ENCODE measurements at places on chromosomes 5 and 9.

- no peak for DNase-seq
These were observed 18.5 kb upstream of the EXOC3 start for GRCh38 chr5:424301-425110.

DNA sequence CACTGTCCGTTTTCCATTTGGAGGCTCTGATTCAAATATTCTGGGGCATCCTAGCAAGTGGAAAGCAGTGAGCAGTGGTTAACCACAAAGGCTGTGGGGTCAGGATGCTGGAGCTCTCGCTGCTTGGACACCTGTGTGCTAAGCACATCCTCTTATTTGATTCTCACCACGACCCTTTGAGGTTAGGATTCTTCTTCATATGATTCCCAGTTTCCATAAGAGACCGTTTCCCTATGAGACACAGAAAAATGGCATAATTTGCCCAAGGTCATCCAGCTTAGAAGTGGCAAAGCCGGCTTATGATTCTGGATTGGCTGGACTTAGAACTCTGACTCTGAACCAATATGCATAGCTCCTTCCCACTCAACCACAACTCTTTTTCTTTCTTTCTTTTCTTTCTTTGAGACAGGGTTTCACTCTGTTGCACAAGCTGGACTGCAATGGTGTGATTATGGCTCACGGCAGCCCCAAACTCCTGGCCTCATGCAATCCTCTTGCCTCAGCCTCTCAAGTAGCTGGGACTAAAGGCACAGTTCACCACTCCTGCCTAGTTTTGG lies 207.7 kb downstream of the TTLL11 start:
- no peak for DNase-seq

GRCh38 chr9:133103183-133103986 lies 17.7 kb downstream of the RALGDS start:
- DNase-seq: no peak

GRCh38 chr5:175202463-175203068 lies 241.4 kb downstream of the DRD1 start:
- peak; percentile 71 for DNase-seq

DNA sequence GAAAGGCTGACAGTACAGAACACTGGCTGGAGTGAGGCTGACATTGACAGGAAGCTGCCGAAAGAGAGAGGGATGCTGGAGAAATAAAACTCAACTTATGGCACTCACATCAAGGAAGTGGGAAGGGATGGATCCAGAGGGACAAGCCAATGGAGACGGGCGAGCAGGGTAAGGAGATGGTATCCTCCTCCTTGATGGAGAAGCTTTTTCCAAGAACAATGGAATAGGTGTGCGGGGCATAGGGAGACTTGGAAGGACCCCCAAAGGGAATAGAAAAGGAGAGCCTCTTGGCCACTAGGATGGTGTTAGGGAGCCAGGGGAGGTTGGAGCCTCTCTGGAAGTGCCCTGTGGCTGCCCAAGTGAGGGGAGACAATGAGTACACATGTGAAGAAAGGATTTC lies 58.4 kb upstream of the GRHPR start:
- DNase-seq: no peak
